ENCODE measurements at places on chromosomes 4 and X.

DNA sequence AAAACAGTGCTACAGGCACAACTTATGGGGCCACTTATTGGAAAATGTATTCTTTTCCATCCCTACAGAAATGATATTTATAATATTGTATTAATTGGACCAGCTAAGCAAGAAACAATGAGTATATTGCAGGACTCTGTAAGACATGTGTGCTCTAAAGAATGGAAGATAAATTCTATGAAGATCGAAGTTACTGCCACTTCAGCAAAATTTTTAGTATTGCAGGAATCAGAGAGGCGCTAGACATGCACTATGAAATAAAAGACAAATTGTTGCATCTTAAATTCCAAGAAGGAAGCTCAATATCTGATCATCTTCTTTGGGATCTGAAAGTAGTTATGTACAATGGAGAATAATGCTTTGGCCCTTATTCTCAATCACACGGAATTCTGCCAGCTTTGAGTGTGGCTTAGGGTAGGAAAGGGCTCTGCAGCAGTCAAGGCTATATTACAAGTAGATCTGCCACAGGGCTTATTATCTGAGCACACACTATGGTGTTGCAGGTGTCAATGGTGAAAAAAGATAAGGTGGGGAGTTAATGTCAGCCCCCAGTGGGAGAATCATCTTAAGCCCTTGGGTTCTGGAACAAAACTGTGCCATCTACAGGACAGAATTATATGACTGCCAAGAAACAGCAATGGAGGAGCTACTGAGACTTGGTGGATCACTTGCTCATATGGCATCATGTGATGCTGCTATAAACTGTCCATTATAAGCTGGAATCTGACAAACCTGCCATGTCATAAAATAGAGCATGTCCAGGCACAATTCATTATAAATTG is 334.0 kb upstream of the NDST3 start:
- no peak for DNase-seq

GRCh38 chr4:85496933-85497332 is 22.0 kb downstream of the ARHGAP24 start:
- DNase-seq, result no peak

- peak; percentile 55 for DNase-seq
Measured at GRCh38 chr4:164956766-164957643, 20.5 kb downstream of the TRIM61 start.

DNA sequence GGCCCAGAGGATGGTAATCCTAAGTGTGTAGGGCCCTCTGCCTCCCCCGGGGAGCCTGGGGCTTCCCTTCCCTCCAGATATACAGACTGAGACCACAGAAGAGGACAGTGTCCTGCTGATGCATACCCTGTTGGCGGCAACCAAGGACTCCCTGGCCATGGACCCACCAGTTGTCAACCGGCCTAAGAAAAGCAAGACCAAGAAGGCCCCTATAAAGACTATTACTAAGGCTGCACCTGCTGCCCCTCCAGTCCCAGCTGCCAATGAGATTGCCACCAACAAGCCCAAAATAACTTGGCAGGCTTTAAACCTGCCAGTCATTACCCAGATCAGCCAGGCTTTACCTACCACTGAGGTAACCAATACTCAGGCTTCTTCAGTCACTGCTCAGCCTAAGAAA is 1.9 kb downstream of the TRO start:
- DNase-seq, result no peak

GRCh38 chr4:93996895-93997294 is 168.3 kb downstream of the ATOH1 start:
- DNase-seq, result no peak

DNA sequence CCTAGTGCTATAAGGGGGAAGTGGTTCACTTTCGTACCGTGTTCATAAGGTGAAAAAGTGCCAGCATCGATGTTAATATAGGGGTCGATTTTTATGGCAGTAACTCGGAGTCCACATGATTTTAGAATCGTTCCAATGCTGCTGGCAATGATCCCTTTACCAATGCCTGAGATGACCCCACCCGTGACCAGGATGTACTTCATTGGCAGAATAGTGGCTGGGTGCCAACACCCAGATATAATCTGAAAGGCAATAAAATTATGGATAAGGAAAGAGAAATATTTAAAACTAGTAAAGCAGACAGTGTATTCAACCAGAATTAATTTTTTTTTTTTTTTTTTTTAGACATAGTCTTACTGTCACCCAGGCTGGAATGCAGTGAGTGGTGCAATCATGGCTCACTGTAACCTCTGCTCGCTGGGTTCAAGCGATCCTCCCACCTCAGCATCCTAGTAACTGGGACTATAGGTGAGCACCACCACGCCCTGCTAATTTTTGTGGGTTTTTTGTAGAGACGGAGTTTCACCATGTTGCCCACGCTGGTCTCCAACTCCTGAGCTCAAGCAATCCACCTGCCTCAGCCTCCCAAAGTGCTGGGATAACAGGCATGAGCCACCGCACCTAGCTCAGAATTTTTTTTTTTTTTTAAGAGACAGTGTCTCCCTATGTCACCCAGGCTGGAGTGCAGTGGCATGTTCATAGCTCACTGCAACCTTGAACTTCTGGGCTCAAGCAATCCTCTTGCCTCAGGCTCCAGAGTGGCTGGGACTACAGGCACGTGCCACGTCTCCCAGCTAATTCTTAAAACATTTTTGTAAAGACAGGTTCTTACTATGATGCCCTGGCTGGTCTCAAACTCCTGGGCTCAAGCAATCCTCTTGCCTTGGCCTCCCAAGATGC is 9.5 kb downstream of the CTPS2 start:
- DNase-seq, result no peak

- DNase-seq, result no peak
Measured at GRCh38 chr4:183912585-183912984, 7.5 kb downstream of the STOX2 start.

- no peak for DNase-seq
Measured at GRCh38 chr4:2045518-2045951, 13.6 kb upstream of the NAT8L start.

DNA sequence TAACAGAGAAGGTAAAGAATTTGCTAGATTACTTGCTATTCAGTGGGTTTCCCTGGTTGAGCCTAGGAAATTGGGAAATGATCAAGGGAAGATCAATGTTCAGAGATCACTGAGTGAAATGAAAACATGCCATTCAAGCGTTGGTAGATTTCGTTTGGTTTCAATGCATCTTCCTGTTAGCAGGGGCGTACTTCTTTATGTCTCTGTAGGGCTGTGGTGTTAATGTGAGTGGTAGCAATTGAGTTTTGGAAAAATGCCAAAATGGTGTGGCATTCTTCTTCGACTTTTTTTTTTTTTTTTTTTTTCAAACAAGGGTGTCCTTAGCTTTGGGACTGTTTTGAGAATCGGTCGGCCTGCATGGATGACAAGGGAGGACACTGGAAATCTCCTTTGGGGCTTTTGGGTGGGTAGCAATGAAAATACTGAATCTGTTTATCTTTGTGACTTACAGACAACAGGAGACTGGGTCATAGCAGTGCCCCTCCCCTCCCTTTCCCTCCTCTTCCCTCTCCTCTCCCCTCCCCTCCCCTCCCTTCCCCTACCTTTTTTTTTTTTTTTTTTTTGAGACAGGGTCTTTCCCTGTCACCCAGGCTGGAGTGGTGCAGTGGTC is 50.4 kb downstream of the SPRY1 start:
- DNase-seq, result no peak

DNA sequence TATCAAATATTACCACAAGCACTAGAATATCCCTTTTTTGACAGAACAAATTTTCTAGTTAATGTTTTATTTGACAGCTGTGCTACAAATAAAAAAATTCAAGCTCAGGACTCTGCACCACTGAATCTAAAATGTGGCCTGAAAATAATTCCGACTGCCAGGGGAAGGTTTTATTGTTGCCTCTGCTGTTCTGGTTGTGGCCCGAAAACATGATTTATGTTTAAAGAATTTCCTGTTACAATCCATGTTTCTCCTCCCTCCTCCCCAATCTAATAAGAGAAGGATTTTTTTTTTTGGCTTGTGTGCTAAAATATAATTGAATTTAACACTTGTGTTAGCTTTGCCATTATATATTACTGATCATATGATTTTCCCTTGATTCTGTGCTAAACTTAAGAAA is 227.8 kb downstream of the DCLK2 start:
- DNase-seq, result no peak

- DNase-seq, result no peak
Measured at GRCh38 chr4:101031971-101032370, 315.4 kb downstream of the PPP3CA start.

DNA sequence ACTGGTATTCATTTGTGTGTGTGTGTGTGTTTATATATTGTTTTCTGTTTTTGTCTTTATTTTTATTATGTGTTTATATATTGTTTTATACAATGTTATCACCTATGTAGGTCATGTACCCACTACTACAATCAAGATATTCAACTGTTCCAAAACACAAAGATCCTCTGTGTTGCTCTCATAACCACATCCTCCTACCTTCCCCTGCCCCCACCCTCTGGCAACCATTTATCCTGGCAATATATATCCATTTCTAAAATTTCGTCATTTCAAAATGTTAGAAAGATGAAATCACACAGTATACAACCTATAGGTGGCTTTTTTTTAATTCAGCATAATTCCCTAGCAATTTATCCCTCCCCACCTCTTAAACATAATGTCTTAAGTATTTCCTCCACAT is 18.8 kb upstream of the RPL34 start:
- no peak for DNase-seq

GRCh38 chrX:52359614-52360232 is 9.1 kb upstream of the XAGE2 start:
- no peak for DNase-seq

GRCh38 chr4:161336016-161336530 is 827.7 kb downstream of the FSTL5 start:
- DNase-seq, result no peak

- no peak for DNase-seq
Measured at GRCh38 chr4:41189076-41189475, 25.3 kb downstream of the APBB2 start.

Data from stimulated activated CD4-positive, alpha-beta T cell treated with anti-CD3 and anti-CD28 coated beads, TNF-alpha, amount 100 ng/mL, for 24 hours (primary cell).